Fibroblast of skin of left biceps (primary cell): ENCODE measurements at places on chromosomes 4 and X.
A peak's percentile ranks its signal among the peaks of the same experiment; 100 is the strongest.

DNA sequence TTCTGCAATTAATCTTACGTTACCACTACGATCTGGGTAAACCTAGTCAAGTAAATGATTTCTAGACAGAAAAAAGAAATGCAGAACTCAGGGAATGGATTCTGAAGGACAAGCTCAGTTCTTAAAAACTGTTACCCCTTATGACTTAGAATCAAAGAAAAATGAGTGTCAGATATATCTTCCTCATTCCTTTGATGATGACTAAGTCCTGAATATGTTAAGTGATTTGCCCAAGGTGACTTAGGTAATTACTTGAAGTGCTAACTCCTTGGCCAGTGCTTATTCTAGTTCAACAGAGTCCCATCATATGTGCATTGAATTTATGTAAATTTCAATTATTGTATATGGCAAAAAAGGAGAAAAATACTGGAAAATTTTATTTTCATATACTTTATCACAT is 92.5 kb downstream of the PPEF1 start:
- no peak for DNase-seq

DNA sequence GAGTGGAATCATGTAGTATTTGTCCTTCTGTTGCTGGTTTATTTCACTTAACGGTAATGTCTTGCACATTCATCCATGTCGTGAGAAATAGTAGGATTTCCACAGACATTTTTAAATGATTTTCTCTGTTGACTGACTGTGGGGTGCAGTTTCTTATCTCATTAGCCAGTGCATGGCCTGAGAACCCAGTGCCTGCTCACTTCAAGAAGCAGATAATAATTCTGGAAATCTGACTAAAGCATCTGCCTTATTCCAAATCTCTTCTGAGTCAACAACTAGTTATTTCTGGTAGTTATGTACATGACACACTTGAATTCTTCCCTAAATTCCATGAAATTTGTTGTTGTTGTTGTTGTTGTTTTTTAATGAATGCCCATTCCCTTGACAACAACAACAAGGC is 77.6 kb downstream of the NPFFR2 start:
- no peak for DNase-seq

DNA sequence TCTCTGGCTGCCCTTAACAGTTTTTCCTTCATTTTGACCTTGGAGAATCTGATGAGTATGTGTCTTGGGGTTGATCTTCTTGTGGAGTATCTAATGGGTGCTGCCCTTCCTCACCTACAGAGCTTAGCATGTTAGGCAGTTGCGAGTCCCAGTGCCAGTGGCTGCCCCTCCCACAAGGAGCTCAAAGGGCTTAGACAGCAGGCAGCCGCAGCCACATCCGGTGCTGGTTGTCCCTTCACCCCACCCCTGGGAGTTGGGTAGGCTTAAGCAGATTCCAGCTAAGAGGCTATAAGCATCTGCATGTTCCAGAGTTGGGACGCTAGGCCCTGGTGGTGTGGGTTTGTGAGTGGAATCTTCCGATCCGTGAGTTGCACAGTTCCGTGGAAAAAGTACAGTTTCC is 322.1 kb upstream of the ARX start:
- DNase-seq, result no peak

- DNase-seq, result peak; percentile 70
Observed at GRCh38 chr4:113979148-113979904, at the start of gene ARSJ. Gene ARSJ (minus strand): TSS chr4:113979647. CDS start chr4:113978834, 813 bp downstream.

GRCh38 chrX:39063037-39063436 is 261.8 kb downstream of the MID1IP1 start:
- DNase-seq, result no peak

GRCh38 chr4:109389369-109390114 is 44.1 kb upstream of the SEC24B start:
- DNase-seq, result no peak

DNA sequence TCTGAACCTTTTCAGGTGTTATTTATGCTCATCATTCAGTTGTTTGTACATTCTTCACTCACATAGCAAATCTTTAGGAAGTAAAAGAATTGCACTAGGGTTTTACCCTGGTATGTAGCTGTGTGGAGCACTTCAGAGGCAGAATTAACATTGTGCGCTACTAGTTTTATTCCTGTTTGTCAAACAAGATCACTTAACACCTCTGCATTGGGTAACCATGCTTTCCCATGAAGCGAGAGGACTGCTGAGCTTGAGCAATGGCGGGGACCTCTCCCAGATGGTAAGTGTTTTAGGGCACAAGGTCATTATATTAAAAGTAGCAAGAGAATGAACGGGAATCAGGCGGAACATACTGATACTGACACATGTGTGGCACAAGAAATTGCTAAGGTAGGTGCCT is 59.2 kb downstream of the SHROOM3 start:
- no peak for DNase-seq

- no peak for DNase-seq
Observed at GRCh38 chr4:119585771-119586170, 42.8 kb downstream of the PDE5A start.
